ENCODE measurements at places on chromosomes 1 and 21.

DNA sequence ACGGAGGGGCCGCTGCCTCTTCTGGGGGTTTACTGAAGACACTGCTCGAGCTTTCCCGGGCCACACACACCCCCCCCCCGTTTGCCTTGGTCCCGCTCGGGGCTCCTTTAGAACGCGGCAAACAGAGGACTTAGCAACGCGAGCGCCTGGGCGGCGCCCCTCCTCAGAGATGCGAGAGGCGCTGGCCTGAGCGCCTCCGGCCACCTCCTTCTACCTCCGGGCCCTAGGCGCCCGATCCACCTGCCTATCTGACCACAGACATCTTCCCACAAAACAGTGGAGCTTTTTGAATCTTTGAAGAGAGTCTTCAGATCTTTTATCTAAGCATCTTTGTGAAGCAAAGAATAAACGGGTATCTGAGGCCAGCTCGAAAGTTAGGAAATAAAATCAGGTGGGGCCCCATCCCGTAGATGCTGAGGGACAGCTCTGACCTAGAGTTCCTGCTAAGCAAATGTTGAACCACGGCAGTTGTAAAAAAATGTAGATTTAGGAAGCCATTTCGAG lies 436 bp upstream of the TTLL7 start:
- DNase-seq, result peak; percentile 42

DNA sequence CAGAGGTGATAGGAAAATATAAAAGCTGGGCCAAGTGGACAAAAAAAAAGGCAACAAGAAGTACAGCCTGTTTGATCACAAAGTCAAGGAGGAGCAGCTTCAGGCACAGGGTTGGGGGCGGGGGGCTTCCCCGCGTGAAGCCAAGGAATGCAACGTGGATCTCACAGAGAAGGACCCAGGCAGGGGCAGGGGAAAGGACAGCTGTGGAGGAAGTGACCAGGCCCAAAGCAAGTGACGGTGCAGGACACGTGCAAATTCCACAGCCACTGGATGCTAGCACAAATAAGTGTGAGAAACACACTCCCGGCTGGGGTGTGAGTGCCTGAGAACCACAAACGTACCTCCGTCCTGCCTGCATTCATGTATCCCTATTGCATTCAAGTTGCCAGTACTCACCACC lies 77.7 kb upstream of the DSCAM start:
- DNase-seq, result no peak

GRCh38 chr1:34597877-34598514 lies 156.9 kb upstream of the GJB5 start:
- DNase-seq, result peak; percentile 58

DNA sequence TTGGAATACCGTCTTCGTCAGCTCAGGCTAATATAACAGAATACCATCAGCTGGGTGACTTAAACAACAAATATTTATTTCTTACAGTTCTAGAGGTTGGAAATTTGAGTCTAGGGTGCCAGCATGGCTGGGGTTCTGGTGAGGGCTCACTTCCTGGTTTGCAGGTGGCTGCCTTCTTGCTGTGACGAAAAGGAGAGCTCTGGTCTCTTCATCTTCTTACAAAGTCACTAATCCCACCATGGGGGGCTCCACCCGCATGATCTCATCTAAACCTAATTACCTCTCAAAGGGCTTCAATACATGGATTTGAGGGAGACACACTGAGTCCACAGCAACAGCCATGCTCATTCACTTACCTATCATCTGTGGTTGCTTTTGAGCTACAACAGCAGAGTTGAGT lies 78.3 kb downstream of the PSMG1 start:
- no peak for DNase-seq

DNA sequence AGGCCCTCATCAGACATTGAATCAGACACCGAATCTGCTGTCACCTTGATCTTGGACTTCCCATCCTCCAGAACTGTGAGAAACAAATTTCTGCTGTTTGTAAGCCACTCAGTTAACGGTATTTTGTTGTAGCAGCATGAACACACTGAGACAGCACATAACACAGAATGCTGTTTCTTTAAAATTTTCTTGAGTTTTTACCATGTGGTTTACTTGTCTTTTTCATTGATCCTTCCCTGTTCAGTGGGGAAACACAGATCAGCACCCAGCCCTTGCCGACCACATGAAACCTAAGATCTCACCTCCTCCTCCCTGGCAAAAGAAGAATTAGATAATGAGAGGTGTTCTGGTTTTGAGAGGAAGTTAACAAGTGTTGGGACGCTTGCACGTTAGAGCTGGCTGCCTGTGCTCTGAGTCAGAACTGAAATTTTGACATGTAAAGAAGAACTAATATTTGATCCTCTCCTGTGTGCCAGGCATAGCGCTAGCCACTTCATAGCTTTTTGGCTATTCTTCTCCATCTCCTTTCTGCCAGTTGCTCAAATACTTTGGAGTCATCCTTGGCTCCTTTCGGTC lies 179.6 kb downstream of the DHRS3 start:
- peak; percentile 9 for DNase-seq

DNA sequence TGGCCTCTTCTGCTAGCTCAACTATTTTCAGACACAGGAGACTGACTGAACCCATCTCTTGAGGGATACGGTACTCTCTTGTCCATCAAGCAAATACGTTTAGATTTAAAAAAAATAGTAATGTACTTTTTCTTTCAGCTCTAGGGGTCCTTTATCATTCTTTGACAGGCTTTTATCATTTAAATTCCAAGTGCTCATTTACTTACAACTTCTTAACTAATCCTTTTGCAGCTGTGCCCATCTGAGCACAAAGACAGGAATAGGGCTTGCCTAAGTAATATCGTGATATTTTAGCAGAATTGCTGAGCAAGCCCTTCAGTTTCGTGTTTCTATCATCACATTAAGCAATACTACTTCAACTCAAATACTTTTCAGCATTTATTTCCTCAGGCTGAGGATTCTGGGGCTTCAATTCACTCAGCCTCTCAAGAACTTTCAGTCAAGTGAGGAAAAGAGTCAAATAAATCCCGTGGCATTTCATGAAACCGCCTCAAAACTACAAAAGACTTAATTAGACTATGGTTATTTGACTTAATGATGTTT lies 317.6 kb downstream of the BACH1 start:
- DNase-seq, result no peak

- DNase-seq, result no peak
Measured at GRCh38 chr1:10776190-10776905, 20.1 kb downstream of the CASZ1 start.

- no peak for DNase-seq
Measured at GRCh38 chr1:158058237-158058985, 65.0 kb downstream of the KIRREL1 start.

DNA sequence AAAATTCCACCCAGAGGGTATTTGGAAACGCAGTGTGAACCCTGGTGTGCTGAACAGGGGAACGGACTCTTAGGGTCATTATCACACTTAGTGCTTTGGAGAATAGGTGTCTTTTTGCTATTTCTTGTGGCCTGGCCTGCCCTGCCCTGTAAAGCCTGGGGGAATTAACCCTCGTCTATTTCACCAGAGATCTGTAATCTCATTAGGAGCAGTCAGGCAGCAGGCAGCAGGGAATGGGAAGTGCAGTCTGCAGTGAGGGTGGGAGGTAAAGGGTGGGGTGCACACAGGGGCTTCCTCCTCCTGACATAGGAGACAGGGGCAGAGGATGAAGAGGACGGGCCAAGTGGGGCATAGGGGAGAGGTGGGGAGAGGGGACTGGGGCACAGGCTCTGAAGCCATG lies 1.1 kb upstream of the SLC1A7 start:
- DNase-seq, result no peak

DNA sequence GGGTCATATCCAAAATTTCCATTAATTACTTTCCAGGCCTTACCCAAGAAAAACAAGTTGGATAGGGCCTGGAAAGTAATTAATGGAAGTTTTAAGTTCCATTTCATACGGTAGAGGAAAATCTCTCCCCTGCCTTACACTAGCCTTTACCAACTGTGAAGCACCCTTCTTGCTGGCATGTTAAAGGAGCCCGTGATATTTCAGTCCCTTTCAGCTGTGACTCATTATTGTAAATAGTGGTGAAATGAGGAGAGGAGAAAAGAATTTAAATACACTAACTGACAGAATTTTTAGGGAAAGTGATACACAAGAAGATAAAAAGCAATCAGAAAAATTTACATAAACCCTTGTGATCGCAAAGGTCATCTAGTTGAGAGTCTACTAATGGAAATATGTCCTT lies 20.3 kb upstream of the KAZN start:
- no peak for DNase-seq

GRCh38 chr1:185914089-185914488 lies 179.9 kb downstream of the HMCN1 start:
- no peak for DNase-seq

DNA sequence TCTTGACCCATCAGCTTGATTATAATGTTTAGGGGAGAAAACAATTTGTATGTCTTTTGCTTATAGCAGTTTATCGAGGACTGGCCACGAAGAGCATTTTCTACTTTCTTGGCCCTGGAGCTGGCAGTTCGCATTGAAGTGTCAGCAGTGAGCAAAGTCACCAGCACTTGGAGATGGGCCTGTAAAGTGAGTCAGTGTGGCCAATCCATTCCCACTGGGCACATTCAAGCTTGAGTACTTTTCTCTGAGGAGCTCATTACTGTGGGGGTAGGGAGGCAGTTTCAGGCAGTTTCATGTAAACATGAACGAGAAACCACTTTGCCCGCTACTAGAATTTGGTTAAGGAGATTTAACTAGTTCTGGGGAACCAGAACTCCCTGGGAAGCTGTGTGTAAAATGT lies 164.8 kb downstream of the PRDM2 start:
- DNase-seq, result no peak

GRCh38 chr1:220894924-220895256 lies 15.6 kb downstream of the HLX start:
- DNase-seq, result no peak

- no peak for DNase-seq
Measured at GRCh38 chr1:175656416-175656815, 87.0 kb downstream of the TNR start.

- DNase-seq, result no peak
Measured at GRCh38 chr1:214901718-214902117, 180.8 kb upstream of the KCNK2 start.

DNA sequence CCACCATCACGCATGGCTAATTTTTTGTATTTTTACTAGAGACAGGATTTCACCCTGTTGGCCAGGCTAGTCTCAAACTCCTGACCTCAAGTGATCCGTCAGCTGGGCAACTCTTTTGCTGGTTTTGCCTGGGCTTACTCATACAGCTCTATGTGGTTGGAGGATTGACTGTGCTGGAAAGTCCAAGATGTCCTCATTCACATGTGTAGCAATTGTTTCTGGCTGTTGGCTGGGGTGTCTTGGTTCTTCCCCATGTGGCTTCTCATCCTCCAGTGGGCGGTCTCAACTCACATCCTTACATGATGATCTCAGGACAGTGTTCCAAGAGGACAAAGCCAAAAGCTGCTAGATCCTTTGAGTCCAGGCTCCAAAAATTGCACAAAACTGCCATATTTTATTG lies 53.3 kb downstream of the TEX35 start:
- DNase-seq, result no peak

- DNase-seq, result no peak
Measured at GRCh38 chr1:22217811-22218460, 75.0 kb upstream of the WNT4 start.

DNA sequence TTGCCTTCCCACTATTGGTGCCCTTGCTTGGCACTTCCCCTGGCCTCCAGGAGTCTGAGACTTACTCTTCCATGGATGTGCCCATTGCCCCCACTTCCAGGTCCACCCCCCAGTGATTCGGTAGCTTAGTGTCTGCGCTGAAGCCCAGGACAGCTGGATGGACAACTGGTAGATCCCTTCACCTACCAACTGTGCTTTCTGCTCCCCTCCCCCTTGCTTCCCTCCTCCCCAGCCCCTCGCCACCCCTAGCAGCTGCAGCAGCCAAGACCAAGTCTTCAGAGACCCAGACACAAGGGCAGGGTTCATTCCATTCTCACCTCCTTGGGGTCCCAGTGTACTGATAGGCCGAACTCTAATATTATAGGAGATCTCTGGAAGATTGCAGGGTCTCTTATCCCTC lies 6.9 kb downstream of the LMNA start:
- no peak for DNase-seq

All from GM12891 (cell line).